ENCODE measurements at places on chromosomes 7 and 10.
A peak's percentile ranks its signal among the peaks of the same experiment; 100 is the strongest.

GRCh38 chr7:28847176-28847575, 111.0 kb downstream of the TRIL start:
- H3K4me1 ChIP-seq = no peaks in the 10 kb centered on the region
- no peak overlapping the region for H3K4me3 ChIP-seq
- DNase-seq = no peak
- no peaks in the 10 kb centered on the region for H3K27me3 ChIP-seq

DNA sequence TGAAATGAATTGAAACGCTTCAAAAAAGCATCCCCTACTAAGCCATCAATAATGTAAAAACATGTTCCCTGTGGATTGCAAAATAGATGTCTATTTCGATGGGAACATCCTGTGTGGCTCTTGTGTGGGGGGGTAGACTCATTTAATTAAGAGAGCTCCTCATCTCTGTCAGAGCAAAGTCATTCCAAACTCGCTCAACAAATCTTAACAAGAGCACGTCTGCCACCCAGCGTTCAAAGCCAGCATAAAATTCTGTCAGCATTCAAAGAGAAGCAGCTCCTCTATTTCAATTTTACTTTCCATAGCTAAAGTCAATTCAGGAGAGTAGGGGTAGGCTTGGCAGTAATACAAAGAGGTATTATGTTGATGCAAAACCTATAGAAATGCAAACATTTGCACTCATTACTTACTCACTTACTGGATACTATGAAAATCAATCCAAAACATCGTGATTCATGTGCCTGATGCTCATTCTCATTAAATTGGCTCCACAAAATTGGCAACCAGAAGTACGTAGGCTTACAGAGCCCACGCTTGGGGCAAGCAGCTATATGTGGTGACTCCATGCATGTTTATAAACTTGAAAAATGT, 114.9 kb downstream of the IPMK start:
- H3K4me1 ChIP-seq = no peaks in the 10 kb centered on the region
- H3K27ac ChIP-seq = no peak overlapping the region
- H3K4me3 ChIP-seq = no peak overlapping the region
- no peaks in the 10 kb centered on the region for H3K27me3 ChIP-seq
- H3K36me3 ChIP-seq = no peaks in the 10 kb centered on the region

- no peaks in the 10 kb centered on the region for H3K27me3 ChIP-seq
- no peak overlapping the region for H3K4me3 ChIP-seq
- no peaks in the 10 kb centered on the region for H3K36me3 ChIP-seq
- no peak for DNase-seq
These were observed 139.3 kb downstream of the C1GALT1 start for GRCh38 chr7:7321681-7322080.

DNA sequence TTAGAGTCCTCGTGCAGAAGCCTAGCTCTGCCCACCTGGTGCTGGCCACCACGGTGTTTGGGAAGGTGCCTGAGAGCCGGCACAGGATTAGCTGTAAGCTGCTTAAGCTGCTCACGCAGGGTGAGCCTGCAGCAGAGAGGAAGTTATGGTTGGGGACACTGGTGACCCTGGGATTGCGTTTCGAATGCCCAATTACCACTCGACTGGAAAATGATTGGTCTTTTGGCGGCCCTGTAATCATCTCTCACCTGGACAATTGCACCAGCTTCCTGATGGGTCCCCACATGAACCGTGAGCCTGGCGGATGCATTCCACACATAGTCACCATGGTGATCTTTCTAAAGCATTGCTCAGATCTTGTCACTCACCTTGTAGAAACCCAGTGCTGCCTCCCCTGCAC, 442.3 kb upstream of the ZMIZ1 start:
- no peaks in the 10 kb centered on the region for H3K4me1 ChIP-seq
- no peaks in the 10 kb centered on the region for H3K36me3 ChIP-seq
- H3K4me3 ChIP-seq = no peak overlapping the region
- no peaks in the 10 kb centered on the region for H3K27me3 ChIP-seq
- no peak overlapping the region for H3K27ac ChIP-seq
- no peak for DNase-seq

- H3K36me3 ChIP-seq = peaks cover 19% of the 10 kb centered on the region
- no peak overlapping the region for H3K27ac ChIP-seq
- H3K27me3 ChIP-seq = no peaks in the 10 kb centered on the region
- DNase-seq = peak; percentile 50
- no peaks in the 10 kb centered on the region for H3K4me1 ChIP-seq
These were observed 27.2 kb downstream of the C10orf71 start for GRCh38 chr10:49325916-49326783.

DNA sequence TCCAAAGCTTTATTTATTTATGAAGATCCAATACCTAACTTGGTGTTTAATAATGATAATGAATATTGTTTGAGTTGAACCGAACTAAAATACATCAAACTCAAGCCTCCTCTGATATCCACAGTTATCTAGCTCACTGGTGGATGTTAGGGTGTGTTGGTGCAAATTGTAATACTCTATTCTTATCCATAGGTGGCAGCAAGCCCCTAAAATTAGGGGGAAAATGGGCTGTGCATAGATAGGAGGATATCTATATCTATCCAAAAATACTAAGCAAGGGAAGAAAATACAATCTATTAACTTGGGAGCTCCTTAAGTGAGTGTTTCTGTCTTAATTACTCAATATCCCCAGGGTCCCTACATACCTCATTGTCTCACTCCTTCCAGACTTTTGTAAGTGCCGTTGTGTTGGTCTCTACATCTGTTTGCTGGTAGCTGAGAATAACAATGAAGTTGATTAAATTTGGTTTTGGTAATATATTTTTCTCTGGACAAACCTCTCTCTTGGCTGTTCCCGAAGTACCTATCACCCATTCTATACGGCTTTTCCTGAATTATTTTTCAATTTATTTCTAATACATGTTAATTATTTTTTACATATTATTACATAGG, 55.0 kb upstream of the VWDE start:
- H3K4me3 ChIP-seq = no peak overlapping the region
- no peaks in the 10 kb centered on the region for H3K4me1 ChIP-seq
- no peaks in the 10 kb centered on the region for H3K36me3 ChIP-seq
- H3K27ac ChIP-seq = no peak overlapping the region
